Ovary (tissue), 10 donors: ENCODE measurements at places on chromosomes 4 and X.

DNA sequence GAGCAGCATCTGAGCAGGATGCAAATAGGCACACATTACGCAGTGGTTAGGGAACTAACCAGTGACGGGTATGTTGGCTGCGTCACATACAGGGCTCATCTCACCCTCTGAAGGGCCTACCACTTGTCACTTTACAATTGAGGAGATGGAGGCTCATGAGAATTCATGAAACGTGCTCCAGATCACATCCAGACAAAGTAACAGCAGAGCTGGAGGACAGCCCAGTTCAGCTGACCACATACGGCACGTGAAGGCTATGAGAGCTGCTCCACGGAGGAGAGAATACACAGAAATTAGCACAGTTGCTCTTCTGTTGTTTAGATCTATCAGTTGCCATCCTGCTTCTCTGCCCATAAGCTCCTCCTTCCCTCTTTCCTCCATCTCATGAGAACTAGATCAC is 78.4 kb downstream of the FAM9B start:
- DNase-seq = no peak

DNA sequence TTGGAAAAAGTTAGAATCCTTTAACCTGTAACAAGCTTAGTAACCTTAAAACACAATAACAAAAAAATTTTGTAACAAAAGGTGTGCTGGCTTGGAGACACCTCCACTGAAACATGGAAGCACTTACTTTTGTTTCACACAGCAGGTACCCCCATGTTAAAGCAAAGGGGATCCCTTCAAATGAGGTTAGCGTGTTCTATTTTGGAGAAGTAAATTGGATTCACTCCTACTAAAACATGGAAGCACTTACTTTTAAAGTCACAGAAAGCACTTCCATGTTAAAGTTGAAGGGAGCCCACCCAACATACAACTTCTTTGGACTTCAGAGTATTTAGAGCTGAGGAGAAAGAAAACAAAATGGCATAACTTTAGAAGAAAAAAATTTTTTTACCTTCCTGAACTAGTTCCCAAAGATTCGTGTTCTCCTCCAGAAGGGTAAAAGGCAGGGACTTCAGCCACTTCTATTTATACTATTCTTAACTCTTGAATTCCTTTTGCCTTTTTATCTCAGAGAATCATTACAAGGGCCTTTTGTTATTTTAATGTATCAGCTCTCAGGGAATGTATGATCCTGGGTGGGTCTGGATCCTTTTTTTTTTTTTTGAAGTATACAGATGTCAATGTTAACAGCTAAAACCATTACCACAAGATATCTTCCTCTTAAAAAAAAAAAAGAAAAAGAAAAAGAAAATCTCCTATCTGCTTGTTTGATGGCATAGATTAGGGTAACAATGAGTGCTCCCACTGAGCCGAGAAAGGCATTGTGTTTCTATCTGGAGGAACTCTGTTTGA is 11.5 kb downstream of the LARP7 start:
- DNase-seq = no peak

DNA sequence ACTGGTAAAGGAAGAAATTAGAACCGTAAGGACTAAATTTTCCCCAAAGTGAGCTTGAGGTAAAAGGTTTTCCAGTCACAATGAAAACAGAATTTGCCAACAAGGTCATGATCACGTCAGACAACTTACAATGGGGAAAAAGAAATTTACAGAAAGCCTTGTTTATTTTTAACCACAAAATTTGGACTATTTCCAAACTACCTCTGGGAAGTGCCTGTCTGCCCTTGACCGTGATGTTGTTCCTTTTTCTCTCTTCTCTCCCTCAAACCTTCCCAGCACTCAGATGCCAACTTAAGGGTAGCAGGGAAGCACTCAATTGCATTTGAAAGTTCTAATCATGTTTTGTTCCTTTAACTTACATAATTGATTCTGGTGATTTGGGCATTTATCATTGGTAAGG is 32.5 kb downstream of the MEPE start:
- no peak for DNase-seq

DNA sequence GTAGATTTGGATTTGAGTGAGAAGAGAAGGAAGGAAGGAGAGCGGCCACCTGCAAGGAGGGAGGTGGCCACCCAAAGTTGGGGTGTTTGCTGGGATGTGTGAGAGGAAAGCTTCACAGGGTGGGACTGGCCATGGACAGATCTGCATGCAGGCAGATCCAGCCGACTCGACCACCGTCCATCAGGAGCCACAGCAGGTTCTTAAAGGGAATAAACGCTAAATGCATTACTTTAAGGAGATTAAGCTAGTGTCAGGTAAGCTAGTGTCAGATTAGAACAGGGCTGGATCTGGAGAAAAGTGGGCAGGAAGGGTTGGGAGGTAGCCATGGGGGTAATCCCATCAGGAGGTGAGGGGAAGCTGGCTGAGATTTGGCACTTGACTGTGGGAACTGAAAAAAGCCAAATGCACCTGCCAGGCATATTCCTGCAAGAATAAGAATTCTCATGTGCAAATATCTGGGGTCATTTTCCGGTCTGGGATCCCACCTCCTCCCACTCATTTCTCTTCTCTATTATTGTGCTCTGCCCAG is 79.6 kb downstream of the MGST2 start:
- no peak for DNase-seq

- DNase-seq = no peak
These were observed 45.0 kb upstream of the STOX2 start for GRCh38 chr4:183860119-183860518.

GRCh38 chr4:53830511-53830910 is 233.9 kb downstream of the CHIC2 start:
- no peak for DNase-seq

- no peak for DNase-seq
These were observed 35.9 kb downstream of the HMX1 start for GRCh38 chr4:8835521-8836365.

DNA sequence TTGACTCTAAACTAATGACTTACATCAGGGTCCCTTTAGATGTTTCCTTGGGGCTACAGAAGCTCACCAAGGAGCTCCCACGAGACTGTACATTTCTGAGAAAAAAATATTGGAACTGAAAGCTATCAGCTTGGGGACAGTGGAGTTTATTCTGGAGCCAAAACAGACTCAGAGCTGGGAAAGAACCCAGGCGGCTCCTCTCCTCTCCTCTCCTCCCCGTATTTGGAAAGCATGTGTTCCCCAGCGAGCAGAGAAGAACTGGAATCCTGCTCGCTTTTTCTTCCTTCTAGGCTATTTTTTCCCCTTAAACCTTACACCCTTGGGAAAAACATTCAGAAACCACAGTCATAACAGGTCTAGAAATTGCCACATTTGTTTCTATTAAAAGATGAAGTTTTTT is 4.3 kb upstream of the MAP7D3 start:
- DNase-seq = peak; percentile 41

- no peak for DNase-seq
These were observed 109.5 kb downstream of the ADGRL3 start for GRCh38 chr4:61309616-61310015.

DNA sequence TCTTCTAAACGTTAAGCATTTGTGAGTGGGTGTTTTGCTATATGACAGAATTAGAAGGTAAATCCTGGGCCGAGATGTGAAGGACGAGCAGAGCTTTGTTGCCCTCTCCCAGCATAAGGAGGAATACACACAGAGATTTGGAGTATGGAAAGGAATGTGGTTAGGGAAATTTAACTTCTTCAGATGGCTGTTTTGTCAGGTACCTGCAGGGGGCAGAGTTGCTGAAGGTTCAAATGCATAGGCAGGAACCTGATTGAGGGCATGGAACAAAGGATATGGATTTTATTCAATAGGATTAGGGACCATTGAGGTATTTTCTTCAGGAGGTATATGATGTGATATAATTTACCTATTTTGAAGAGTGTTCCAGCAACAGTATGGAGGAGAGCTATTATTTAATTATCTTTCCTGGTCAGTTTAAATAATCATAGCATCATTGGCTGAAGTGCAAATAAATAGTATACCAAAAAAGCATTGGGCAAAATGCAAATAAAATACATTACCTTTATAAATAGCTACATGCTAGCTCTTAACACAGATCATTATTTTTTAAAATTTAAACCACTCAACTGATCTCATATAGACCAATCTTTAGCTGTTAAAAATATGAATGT is 143.6 kb downstream of the SLIT2 start:
- DNase-seq = no peak

DNA sequence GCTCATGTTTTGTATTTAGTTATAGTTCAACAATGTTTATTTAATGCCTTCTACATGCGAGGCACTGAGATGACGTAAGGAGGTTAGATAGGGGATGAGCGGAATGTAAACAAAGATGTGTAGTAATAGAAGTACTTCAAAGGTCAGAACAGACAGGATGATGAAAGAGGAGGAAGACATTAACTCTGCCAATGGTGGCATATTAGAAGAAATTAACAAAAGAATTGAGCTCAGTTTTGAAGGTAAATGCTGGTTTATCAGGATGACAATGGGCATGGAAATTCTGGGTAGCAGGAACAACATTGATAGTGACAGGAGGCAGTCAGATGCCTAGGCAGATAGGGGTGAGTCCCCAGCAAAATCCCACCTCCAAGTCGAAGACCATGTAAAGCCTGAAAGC is 62.3 kb upstream of the PGRMC2 start:
- DNase-seq = no peak

DNA sequence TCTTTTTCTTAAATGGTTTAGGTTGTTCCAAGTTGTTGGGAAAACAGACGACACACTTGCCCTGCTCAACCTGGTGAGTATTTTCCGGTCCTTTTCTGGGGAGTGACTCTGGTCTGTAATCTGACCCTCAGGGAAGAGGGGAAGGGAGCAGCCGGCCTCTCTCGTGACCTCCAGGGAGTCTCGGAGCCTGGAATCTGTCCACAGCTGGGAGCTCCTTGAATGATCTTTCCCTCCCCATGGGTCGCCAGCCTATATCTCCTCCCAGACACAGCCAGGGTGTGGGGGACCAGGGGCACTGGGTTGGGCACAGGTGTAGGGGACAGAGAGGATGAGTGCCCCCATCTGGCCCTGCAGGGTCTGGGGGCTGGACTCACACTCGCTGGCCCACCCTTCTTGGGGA is 18.9 kb downstream of the TMEM175 start:
- no peak for DNase-seq

- DNase-seq = no peak
These were observed 7.1 kb upstream of the ELF2 start for GRCh38 chr4:139184129-139184528.

- no peak for DNase-seq
These were observed 11.8 kb downstream of the KIF4A start for GRCh38 chrX:70301716-70302115.

DNA sequence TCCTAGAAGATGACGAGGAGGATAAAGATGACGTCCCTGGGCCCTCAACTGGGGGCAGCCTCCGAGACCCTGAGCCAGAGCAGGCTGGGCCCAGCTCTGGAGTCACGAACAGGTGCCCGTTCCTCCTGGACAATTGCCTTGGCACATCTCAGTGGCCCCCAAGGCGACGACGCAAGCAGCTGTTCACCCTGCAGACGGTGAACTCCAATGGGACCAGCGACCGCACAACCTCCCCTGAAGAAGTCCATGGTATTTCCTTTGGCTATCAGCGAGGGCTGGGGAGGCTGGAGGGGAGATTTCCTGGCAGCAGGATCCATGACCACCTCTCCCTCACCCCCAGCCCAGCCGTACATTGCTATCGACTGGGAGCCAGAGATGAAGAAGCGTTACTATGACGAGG is 11.9 kb downstream of the USP11 start:
- DNase-seq = no peak

DNA sequence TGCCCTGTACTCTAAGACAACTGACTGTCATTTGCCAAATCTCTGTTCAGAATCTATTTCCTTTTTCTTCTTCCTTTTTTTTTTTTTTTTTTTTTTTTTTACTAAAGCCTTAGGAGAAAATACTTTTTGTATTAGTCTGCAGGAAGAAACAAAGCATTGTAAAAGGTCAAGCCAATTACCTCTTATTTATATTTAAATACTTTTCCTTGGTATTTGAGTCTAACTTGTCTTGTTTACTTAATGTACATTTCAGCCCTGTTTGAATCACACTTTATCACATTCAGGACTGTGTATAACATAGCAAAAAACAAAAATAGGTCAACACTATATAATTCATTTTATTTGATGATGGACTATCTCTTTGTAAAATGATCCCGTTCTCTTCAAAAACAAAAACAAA is 262.2 kb downstream of the RPA4 start:
- DNase-seq = no peak

GRCh38 chr4:7282786-7283440 is 90.6 kb downstream of the SORCS2 start:
- DNase-seq = no peak

DNA sequence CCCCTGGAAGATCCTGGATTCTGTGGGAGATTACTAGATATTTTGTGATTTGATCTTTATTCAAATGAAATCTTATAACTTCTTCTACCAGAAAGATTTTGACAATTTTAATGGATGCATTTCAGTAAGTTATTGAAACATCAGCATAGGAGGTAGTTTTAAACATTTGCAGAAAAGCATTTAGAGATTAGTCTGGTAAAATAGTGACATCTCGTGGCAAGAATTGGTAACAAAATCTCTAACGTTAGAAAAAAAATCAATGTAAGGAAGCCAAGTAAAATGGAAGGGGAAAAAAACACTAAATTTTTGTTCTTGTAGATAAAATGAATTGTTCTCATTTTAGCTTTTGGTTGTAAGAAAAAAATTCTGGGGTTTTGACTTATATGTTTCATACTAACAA is 73.3 kb downstream of the TASL start:
- DNase-seq = no peak

- no peak for DNase-seq
These were observed 382.8 kb upstream of the CTSO start for GRCh38 chr4:156336511-156336910.

DNA sequence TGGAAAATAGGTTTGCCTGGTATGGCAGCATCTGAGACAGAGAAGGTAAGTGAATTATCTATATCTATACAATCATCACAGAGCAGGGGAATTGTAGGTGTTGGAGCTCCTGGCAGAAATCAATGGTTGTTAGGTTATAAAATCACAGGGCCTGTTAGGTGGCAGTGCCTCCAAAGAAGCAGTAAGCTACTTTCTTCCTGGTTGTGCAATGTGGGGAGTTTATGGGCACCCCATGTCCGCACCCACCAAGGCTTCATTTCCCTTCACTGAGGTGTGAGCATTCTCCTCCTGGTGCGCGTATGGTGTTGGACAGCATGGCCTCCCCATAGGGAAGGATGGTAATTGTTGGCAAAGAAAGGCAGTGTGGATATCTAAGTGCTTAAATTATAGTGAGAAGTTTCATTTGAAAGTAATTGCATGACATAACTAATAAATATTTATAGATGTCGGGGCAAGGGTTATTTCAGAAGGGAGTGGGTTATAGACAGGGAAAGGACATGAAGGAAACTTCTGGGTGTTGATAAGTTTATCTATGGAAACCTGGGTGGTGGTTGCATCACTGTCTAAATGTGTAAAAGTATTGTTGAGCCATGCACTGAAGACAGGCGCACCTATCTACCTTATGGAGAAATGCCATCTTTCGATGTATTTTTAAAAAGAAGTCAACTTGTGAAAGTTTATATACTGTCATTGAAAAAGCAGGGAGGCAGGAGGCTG is 153.7 kb downstream of the FRAS1 start:
- no peak for DNase-seq

GRCh38 chr4:338759-339097 is 1.1 kb downstream of the ZNF141 start:
- no peak for DNase-seq

GRCh38 chr4:97774347-97774989 is 368.8 kb downstream of the STPG2 start:
- no peak for DNase-seq
